ENCODE measurements at places on chromosomes 1 and 21. TPM values are rescaled to one million over a fixed set of nuclear protein-coding genes. Genes with fewer than 3 reads are reported as not detected.

GRCh38 chr1:229887043-229887822 is 179.8 kb upstream of the GALNT2 start:
- H3K4me1 ChIP-seq, result 0 out of 2 replicates have a peak, but pooled peaks cover 5% of the 10 kb centered on the region
- H3K36me3 ChIP-seq, result no peaks in the 10 kb centered on the region
- no peak overlapping the region for H3K4me3 ChIP-seq
- no peak overlapping the region for H3K27ac ChIP-seq
- no peaks in the 10 kb centered on the region for H3K27me3 ChIP-seq

DNA sequence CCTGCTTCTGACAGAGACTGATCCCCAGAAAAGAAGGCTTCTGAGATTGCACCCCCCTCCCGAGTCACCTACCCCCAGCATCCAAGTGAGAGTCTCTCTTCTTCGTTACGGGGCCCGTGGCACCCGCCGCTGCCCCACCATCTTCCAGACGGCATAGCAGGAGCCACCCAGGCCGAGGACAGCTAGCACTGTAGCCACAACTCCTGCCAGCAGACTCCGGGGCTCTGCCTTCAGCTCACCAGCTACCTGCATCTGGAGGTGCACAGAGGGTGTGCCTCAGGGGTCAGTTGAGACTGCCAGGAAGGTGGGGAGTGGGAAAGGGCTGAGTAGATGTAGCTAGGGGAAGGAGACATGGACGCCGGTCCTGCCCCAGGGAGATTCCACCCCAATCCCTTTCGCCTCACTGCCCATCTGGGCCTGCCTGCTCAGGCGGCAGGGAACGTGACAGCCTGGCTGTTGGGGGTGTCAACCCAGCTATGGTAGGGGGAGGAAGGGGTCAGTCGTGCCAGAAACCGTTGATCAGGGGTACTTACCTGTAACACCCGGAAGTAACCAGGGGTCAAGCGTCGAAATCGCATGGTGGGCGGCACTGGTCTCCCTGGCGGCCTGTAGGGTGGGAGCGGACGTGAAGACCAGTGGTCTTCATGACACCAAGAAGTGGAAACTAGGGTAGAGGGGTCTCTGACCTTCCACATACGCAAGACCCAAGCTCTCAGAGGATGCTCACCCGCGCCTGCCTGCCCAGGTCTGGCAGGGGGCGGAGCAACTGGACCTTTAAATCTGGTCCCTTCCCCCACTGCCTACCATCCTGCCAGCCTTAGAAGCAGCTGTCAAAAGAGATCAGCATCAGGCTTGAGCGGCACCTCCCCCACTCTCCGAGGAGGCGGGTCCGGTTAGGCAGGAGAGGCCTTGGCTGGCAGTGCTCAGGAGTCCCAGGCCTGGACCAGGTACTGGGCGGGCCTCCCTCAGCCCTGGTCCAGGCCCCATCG is at the start of gene ZNF593OS:
Gene ZNF593OS, minus strand, starts transcription at position 749 of the 989 bp plus-strand sequence. Its CDS starts 171 bp downstream, at position 578.
- peak within 1 kb of the TSS; percentile 85 for H3K4me3 ChIP-seq
- no peak within 1 kb of the TSS for H3K27ac ChIP-seq
- H3K27me3 ChIP-seq, result peaks cover 3% of the 10 kb centered on the region
- H3K4me1 ChIP-seq, result peaks cover 19% of the 10 kb centered on the region
- H3K36me3 ChIP-seq, result no peaks in the 10 kb centered on the region
- no peak for DNase-seq

- no peak overlapping the region for H3K27ac ChIP-seq
- no peak overlapping the region for H3K4me3 ChIP-seq
- H3K4me1 ChIP-seq, result peaks cover 26% of the 10 kb centered on the region
- no peaks in the 10 kb centered on the region for H3K27me3 ChIP-seq
- H3K36me3 ChIP-seq, result no peaks in the 10 kb centered on the region
Measured at GRCh38 chr1:67371681-67372080, 58.5 kb downstream of the SERBP1 start.

DNA sequence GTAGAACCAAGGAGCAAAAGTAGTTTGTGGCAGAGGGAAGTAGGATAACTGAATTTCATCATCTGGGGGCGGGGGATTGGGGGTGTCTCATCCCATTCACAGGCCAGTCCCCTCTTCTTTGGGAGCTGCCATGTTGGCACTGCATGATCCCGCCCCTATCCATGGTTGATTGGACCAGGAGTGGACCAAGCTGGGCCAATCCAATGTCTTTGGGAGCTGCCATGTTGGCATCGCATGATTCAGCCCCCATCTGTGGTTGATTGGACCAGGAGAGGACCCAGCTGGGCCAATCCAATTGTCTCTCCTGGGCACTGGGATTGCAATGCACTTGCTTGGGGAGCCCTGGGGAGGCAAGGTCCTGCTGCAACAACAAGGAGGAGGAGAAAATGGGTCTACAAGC is 12.3 kb upstream of the ALPL start:
- H3K4me1 ChIP-seq, result peaks cover 15% of the 10 kb centered on the region
- peaks cover 4% of the 10 kb centered on the region for H3K27me3 ChIP-seq
- H3K36me3 ChIP-seq, result no peaks in the 10 kb centered on the region
- no peak overlapping the region for H3K27ac ChIP-seq
- H3K4me3 ChIP-seq, result no peak overlapping the region

DNA sequence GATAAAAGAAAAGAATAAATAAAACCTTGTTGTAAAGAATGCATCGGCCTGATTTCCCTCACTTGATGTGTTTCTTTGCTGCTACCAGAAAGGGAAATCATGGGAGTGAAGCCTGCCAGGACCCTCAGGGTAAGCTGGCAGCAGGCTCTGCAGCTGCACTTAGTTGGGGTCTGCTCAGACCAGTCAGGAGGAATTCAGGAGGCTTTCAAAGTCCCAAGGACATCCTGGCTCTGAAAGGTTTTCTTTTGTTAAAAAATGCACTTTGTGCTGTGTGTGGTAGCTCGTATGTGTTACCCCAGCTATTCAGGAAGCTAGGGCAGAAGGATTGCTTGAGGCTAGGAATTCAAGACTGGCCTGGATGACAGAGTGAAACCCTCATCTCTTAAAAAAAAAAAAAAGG is 254.8 kb downstream of the ZNF648 start:
- peaks cover 21% of the 10 kb centered on the region for H3K4me1 ChIP-seq
- no peaks in the 10 kb centered on the region for H3K27me3 ChIP-seq
- no peak for DNase-seq
- H3K36me3 ChIP-seq, result no peaks in the 10 kb centered on the region
- peak overlapping the region; percentile 53 for H3K27ac ChIP-seq

DNA sequence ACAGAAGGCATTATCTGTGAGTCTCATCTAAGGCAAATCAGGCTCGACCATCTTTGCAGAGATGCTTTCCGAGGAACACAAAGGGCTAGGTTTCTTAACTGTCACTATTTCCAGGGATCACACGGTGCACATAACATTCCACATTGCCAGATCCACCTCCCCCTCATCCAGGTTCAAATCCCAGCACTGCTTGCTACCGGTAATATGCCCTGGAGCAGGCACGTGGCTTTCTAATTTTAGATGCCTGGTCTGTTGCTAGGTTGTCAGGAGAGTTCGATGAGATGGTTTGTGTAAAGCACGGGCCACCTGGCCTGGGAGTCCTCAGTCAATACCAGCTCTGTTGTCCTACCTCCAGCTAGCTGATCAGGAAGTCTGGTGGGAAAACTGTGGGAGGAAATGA is 598.6 kb downstream of the NPHP4 start:
- DNase-seq, result no peak
- H3K27me3 ChIP-seq, result peaks cover 12% of the 10 kb centered on the region
- H3K4me1 ChIP-seq, result no peaks in the 10 kb centered on the region
- H3K4me3 ChIP-seq, result no peak overlapping the region
- peaks cover 84% of the 10 kb centered on the region for H3K36me3 ChIP-seq
- no peak overlapping the region for H3K27ac ChIP-seq

- peak overlapping the region; percentile 26 for H3K4me3 ChIP-seq
- H3K4me1 ChIP-seq, result peaks cover 73% of the 10 kb centered on the region
- peak overlapping the region; percentile 95 for H3K27ac ChIP-seq
- H3K27me3 ChIP-seq, result peaks cover 8% of the 10 kb centered on the region
- peaks cover 35% of the 10 kb centered on the region for H3K36me3 ChIP-seq
Measured at GRCh38 chr21:36097427-36098181, 27.8 kb downstream of the CBR1 start.

GRCh38 chr1:69913977-69914376 is 291.4 kb downstream of the LRRC40 start:
- peaks cover 9% of the 10 kb centered on the region for H3K4me1 ChIP-seq
- H3K36me3 ChIP-seq, result peaks cover 20% of the 10 kb centered on the region
- no peak overlapping the region for H3K27ac ChIP-seq

GRCh38 chr1:152735648-152736047 is 22.2 kb upstream of the KPRP start:
- H3K4me1 ChIP-seq, result no peaks in the 10 kb centered on the region
- H3K36me3 ChIP-seq, result peaks cover 75% of the 10 kb centered on the region
- no peak overlapping the region for H3K27ac ChIP-seq
- DNase-seq, result no peak
- H3K4me3 ChIP-seq, result no peak overlapping the region

GRCh38 chr1:62516600-62516999 is 79.8 kb downstream of the USP1 start:
- peaks cover 23% of the 10 kb centered on the region for H3K36me3 ChIP-seq
- no peak overlapping the region for H3K4me3 ChIP-seq
- no peak for DNase-seq
- no peaks in the 10 kb centered on the region for H3K4me1 ChIP-seq
- no peak overlapping the region for H3K27ac ChIP-seq
- H3K27me3 ChIP-seq, result no peaks in the 10 kb centered on the region

- peaks cover 12% of the 10 kb centered on the region for H3K4me1 ChIP-seq
- no peak overlapping the region for H3K4me3 ChIP-seq
- no peak for DNase-seq
- H3K27me3 ChIP-seq, result no peaks in the 10 kb centered on the region
- H3K27ac ChIP-seq, result no peak overlapping the region
Measured at GRCh38 chr1:11151114-11151513, 38.0 kb upstream of the ANGPTL7 start.

DNA sequence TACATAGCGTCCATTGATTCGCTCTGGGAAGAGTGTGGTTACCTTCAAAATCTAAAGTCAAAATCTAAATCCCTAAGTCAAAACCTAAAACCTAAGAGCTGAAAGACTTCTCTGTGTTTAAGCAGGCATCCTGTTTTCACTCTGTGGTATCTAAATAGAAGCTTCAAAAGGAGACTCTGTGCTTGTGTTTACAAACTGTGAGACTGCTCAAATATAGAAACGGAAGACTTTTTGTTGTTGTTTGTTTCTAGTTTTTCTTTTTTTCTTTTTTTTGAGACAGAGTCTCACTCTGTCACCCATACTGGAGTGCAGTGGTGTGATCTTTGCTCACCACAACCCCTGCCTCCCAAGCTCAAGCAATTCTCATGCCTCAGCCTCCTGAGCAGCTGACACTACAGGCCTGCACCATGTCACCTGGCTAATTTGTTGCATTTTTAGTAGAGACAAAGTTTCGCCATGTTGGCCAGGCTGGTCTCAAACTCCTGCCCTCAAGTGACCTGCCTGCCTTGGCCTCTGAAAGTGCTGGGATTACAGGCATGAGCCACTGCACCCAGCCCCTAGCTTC is 425.9 kb downstream of the SMYD3 start:
- H3K4me1 ChIP-seq, result peaks cover 8% of the 10 kb centered on the region
- peaks cover 22% of the 10 kb centered on the region for H3K36me3 ChIP-seq
- H3K4me3 ChIP-seq, result no peak overlapping the region
- no peaks in the 10 kb centered on the region for H3K27me3 ChIP-seq
- DNase-seq, result no peak
- H3K27ac ChIP-seq, result no peak overlapping the region

- no peaks in the 10 kb centered on the region for H3K27me3 ChIP-seq
- H3K27ac ChIP-seq, result no peak overlapping the region
- H3K4me3 ChIP-seq, result no peak overlapping the region
- H3K36me3 ChIP-seq, result no peaks in the 10 kb centered on the region
- DNase-seq, result no peak
Measured at GRCh38 chr1:246297279-246298265, 209.5 kb downstream of the SMYD3 start.

- H3K4me1 ChIP-seq, result peaks cover 54% of the 10 kb centered on the region
- H3K4me3 ChIP-seq, result no peak overlapping the region
- no peaks in the 10 kb centered on the region for H3K36me3 ChIP-seq
Measured at GRCh38 chr1:184405801-184406142, 18.9 kb downstream of the C1orf21 start.

DNA sequence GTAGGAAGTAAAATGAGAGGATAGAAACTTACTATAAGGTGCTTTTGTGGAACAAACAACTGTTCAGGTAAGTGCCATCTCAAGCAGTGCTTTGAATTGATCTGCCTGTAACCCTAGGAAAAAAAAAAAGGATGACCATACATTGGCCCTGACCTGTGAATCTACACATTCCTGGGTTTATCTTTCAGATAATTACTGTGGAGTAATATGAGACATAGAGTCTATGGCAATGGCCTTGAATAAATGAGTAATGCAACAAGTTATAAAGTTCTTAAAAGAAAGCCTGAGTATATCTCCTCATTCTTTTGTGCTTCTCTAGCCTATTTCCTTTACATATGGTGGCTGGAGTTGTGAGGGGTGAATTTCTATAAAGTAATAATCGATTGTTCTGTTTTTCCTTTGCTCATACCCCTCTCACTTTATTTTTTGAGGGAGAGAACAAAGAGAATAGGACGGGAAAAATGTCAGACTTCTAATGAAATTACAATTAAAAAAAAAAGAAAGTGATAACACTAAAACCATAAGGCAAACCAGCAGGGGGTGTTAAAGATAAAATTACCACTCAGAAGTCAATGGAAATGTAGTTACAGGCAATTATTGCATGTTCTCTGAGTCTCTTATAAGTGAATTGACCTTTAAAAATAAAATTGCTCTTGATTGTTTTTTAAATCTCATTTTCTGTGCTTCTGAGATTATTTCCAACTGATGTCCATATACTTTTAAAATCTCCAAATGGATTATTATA is 12.4 kb upstream of the ATP1A1 start:
- H3K4me1 ChIP-seq, result peaks cover 11% of the 10 kb centered on the region
- H3K4me3 ChIP-seq, result no peak overlapping the region
- no peaks in the 10 kb centered on the region for H3K27me3 ChIP-seq
- no peak overlapping the region for H3K27ac ChIP-seq
- H3K36me3 ChIP-seq, result no peaks in the 10 kb centered on the region

DNA sequence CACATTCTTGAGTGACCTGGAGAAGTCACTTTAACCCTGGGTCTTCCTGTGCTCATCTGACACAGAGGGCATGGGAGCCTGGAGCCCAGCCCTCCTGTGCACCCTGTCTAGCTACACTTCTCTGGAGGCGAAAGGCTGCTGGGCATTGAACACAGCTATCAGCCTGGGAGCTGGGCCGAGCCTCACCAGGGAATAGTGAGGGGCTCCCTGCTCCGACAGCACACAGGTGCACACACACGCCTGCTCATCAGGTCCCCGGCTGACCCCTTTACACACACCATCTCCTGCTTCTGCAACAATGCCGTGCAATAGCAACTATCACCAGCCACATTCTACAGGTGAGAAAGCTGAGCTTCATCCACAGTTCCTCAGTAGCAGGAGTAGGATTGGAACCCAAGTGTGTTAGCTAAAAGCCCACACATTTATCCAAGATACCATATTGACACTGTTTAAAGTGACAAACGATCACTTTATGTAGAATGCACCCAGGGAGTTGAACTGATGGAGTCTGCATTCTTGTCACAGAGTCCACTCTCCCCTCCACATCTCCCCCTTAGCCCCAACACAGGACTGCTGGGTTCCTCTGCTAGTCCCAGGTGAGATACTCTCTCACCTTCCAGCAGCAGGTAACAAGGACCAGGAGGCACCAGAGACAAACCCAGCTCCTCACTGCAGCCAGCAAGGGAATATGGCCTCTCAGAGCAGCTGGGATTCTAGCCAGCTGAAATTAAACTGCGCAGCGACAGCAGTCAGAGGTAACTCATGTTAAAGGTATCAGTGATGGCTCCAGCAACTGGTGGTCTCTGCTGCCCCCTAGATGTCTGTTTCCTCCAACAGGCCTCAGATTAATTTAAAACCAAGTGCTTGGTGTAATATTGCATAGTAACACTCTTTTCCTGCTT is 18.3 kb upstream of the CAPN8 start:
- H3K4me1 ChIP-seq, result no peaks in the 10 kb centered on the region
- no peak overlapping the region for H3K27ac ChIP-seq
- H3K4me3 ChIP-seq, result no peak overlapping the region
- peak; percentile 77 for DNase-seq
- no peaks in the 10 kb centered on the region for H3K36me3 ChIP-seq

The PODN gene
- 0.23 TPM for total RNA-seq

The NFASC gene
- 21.0 TPM for total RNA-seq
